Epithelial cell of alveolus of lung (primary cell): ENCODE measurements at places on chromosomes 3 and 15. TPM values are rescaled to one million over a fixed set of nuclear protein-coding genes. Genes with fewer than 3 reads are reported as not detected.

The CATSPER2 gene
- total RNA-seq: 0.65 TPM in 1 of 2 replicates, not detected in the other

The LRRC15 gene
- total RNA-seq: not detected in 2 replicates

The FOXL2 gene
- total RNA-seq: 0.08 and 1.4 TPM in 2 replicates

The CA12 gene
- total RNA-seq: 10.3 and 10.5 TPM in 2 replicates

The SLC12A1 gene
- total RNA-seq: 0.13 TPM in 1 of 2 replicates, not detected in the other

The CGNL1 gene
- 0.39 and 0.88 TPM in 2 replicates for total RNA-seq

The CCR5 gene
- total RNA-seq: not detected in 2 replicates

The DPPA2 gene
- not detected in 2 replicates for total RNA-seq
